ENCODE measurements at places on chromosomes 13 and 19.

- ATAC-seq: no peak
These were observed 27.4 kb upstream of the TUBGCP3 start for GRCh38 chr13:112615391-112615790.

GRCh38 chr13:76129305-76130000 lies 493.3 kb downstream of the LMO7 start:
- ATAC-seq: no peak

DNA sequence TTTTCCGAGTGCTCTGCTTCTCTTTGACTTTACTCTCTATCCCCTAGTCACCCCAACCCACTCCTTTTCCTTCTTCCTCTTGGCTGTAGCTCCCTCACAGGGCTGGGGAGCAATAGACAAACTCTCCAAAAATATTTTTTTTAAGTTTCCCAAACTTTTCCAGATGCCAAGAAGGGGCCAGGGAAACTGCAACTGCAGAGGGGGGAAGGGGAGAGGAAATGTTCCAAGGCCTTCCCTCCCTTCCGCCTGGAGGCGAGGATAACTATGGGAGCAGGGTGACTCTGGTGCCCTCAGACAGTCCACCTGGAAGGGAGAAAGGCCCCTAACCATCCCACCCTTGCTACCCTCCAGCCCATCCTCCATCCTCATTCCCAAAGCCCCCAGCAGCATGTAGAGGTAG lies 49.4 kb downstream of the LYL1 start:
- no peak for ATAC-seq

DNA sequence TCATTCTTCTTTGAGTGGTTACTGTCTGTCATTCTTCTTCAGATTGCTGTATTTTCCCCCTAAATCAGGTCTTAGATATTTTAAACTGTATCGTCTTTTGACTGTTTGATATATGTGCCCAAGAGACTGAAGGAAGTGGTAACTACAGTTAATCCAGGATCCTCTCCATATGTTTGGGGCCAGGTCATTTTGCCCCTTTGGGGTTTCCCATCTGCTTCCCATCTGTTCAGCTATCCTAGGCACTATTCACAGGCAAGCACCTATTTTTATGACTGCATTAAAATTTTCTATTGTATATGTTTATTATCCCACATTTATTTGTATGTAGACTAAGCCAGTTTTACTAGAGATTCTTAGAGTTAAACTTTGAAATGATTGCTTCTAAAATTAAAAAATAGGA lies 244.2 kb downstream of the PCCA start:
- no peak for ATAC-seq

GRCh38 chr19:4579389-4579788 lies 19.9 kb upstream of the SEMA6B start:
- no peak for ATAC-seq

- no peak for ATAC-seq
These were observed 507.9 kb downstream of the UQCRFS1 start for GRCh38 chr19:28705008-28705407.

- no peak for ATAC-seq
These were observed 111.5 kb upstream of the HTR2A start for GRCh38 chr13:47008318-47008717.

DNA sequence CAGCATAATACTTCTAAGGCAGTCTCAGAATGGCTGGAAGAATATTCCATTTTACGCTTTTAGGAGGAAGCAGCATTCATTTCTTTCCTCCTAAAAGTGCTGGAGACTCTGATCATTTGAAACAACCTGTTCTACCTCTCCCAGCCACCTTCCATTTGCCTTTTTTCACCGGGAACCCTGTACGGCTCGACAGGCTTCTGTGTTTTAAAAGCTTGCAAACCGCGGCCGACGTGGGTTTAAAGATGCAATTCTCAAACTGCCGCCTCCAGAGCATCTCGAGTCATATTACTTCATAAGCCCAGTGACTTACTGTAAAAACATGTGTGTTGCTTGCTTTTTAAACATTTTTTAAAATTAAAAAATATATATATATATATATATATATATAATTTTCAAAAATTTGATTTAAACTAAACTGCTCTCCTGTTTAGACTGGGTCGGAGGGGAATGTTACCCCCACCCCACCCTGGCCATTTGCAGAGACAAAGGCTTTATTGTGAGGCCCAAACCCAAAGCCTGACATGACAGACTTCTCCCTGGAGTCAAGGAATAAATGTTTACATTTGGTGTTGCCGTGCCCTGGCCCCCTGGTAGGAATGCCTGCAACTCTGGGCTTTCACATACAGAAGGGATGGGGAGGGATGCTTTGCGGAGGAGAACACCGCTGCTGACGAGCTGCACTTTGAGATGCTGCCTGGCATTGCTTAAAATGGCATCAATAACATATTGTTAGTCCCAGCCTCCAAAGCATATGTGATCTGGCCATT lies 30.4 kb downstream of the ZNF536 start:
- no peak for ATAC-seq

GRCh38 chr19:49295208-49295880 lies 29.6 kb downstream of the SLC6A16 start:
- ATAC-seq: no peak

DNA sequence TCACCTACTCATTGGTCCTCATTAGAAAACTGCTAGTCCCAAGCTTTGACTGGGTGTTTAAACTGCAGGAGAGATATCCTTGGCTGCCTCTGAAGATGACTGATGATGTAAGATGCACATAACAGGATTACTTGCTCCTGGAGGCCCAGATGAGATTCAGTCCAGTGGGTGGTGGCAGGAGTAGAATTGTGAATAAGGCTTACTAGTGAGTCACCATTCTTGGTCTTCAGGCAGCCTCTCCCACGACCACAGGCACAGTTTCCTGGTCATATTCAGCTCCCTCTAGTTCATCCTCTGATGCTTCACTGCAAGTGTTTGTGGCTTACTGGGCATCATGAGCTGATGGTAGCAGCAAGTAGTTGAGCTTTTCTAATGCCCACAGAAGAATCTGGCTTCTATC lies 12.1 kb downstream of the SERTM1 start:
- ATAC-seq: peak; percentile 60

DNA sequence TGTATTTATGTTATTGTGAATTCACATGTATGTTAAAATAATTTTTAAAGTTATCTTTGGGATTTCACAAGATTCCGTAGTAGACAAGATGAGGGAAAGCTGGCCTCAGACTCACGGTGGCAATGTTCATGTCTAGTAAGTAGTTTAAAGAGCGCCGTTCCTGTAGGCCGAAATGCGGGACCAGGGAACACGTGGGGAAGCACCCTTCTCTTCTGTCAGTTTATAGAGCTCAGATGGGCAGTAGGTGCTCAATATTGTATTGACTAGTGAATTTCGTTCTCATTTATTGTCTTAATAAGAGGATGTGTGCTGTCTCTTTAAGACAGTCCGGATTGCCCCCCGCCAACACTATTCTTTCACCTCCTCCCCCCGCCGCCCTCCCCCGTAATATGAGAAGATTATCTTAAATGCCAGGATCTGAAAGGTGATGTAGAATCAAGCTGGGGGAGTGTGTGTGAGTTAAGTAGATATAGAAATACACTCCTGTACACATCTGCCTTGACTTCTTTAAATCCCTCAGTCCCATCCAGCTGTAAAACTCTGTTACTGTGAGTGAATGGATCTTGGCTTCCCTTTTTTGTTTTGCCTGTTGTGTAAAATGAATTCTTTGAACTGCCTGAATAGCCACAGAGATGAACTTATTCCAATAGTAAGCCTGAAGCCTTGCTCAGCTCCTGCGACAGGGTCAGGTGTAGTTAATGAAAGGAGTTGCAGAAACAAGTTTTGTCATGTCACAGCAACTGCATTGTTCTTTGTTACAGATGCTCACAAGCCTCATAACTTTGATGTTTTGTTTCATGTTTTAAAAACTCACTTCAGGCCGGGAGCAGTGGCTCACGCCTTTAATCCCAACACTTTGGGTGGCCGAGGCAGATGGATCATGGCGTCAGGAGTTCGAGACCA lies 1.3 kb downstream of the LAMP1 start:
- no peak for ATAC-seq

GRCh38 chr13:111480976-111481375 lies 160.5 kb downstream of the TEX29 start:
- ATAC-seq: no peak

DNA sequence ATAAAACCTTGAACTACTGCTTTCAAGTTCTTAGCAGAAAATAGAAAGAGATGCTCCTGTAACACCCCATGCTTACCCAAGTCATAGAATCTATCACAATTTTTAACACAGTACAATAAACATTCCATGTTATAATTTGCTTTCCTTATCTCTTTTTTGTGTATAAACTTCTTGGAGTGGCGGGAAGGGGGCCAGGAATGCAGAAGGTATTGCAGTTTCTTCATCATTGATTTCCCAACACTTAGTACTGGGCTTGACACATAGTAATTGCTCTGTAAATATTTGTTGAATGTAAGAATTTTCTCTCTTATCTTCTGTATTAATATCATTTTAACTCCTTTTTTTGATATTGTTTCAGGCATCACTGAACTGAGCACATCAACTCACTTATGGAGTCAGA lies 535.8 kb downstream of the KCTD12 start:
- ATAC-seq: no peak

- ATAC-seq: no peak
These were observed 114.5 kb downstream of the RXFP2 start for GRCh38 chr13:31853643-31854326.

GRCh38 chr13:45850027-45850613 lies 1.4 kb downstream of the SIAH3 start:
- ATAC-seq: no peak

DNA sequence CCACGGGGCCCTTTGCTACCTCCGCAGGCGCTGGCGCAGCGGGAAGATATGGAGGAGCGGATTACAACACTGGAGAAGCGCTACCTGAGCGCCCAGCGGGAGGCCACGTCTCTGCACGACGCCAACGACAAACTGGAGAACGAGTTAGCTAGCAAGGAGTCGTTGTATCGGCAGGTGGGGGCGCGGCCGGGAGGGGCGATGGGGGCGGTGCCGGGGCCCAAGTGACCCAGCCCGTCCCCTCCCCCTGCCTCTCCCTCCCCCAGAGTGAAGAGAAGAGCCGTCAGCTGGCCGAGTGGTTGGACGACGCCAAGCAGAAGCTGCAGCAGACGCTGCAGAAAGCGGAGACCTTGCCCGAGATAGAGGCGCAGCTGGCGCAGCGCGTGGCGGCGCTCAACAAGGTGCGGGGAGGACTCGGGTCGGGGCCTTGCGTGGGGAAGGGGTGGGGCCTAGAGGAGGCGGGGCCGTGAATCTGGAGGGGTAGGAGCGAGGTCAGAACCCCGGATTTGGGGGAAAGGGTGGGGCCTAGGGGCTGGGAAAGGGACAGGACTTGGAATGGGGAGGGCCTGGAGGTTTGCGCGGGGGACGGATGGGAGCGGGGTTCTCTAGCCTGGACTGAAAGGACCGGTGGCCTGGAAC lies 13.7 kb downstream of the PPFIA3 start:
- ATAC-seq: peak; percentile 28

- peak; percentile 77 for ATAC-seq
These were observed 441 bp upstream of the ZNF559 start for GRCh38 chr19:9323557-9323918.

DNA sequence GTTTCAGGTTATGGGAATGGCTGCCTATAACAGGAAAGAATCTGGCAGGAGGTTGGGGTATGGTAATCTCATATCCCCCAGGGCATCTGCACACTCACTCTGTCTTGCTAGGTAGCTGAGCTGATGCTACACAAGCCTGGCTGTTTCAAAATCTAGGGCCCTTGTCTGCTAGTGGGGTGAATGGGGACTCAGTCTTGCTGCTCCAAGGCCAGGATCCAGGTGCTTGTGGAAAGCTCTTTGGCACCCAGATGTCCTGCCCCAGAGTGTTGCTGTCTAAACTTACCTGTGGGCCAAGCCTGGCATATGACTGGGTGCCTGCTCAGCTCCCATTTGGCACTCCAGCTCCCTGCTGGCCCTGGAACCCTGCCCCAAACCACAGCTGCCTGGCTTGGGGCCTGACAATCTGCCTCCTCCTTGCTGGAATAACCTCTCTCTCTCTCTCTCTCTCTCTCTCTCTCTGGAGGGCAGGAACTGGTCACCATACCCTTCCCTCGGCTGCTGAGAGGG lies 158.1 kb upstream of the TSC22D1 start:
- no peak for ATAC-seq

DNA sequence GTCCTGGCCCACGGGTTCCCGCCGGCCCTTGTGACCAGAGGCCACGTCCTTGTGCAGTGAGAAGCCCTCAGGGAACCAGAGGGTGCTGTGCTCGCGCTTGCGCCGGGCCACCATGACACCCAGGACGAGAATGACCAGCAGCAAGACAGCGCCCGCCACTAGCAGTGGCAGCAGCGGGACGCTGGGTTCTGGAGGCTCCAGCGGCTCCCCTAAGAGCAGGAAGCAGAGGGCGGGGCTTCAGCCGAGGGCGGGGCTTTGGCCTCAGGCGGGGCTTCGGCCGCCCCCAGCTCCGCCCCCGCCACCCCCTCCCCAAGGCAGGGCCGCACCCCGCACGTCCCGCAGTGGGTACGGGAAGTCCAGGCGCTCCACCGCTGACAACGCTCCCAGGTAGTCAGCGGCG lies 30.4 kb downstream of the NOTCH3 start:
- ATAC-seq: no peak

DNA sequence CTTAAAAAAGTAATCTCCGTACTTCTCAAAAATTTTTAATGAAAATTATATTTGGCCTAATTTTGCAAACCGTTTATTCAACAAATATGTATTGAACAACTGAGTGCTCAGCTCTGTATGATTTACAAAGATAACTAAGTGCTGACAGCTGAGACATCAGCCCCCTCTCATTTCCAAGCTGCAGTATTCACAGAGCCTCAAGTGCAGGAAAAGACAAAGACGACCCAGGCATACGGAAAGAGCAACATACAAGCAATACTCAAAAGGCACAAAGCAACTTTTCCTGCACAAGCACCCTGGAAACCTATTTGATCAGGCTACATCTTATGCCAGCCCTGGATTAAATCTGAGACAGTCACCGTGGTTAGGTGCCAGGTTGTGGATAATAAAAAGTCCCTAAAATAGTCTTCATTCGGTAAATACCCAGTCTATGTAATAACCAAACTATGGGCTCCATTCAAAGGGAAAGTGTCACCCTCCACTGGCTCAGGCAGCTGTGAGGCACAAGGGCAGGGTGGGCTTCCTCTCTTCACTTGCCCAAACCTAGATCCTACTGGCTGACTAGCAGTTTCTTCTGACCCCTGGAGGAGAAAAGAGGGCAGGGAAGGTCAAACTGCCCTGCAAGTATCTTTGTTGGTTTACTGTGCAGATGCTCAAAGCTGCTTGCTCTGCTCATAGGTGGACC lies 65.5 kb downstream of the TBC1D4 start:
- ATAC-seq: no peak

GRCh38 chr13:28117689-28118377 lies 17.5 kb upstream of the FLT3 start:
- no peak for ATAC-seq

DNA sequence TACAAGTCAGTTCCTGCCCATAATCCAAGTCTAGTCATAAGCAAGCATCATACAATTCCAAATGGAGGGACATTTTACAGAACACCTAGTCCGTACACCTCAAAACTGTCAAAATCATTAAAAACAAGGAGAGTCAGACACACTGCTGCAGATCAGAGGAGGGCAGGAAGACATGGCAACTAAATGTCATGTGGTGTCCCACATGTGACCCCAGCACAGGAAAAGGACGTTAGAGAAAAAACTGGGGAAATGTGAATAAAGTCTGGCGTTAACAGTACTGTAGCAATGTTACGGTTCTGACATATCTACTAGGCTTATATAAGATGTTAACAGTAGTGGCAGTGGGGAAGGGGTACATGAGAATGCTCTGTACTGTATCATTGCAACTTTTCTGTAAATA lies 2.3 kb downstream of the ZSCAN5A start:
- ATAC-seq: no peak

Data from activated T-helper 17 cell treated with anti-CD3 and anti-CD28 coated beads, Interleukin-2, amount 50 U/mL, for 72 hours (primary cell).